ENCODE measurements at places on chromosomes 6 and 20. TPM values are rescaled to one million over a fixed set of nuclear protein-coding genes. Genes with fewer than 3 reads are reported as not detected.

MAP7 gene
- 2.3 TPM for total RNA-seq

HLA-G gene
- total RNA-seq: 1.3 TPM

LPA gene
- total RNA-seq: not detected

RBM24 gene
- total RNA-seq: not detected

SYCP2L gene
- total RNA-seq: 0.25 TPM

CGA gene
- not detected for total RNA-seq

OGFRL1 gene
- total RNA-seq: 8.9 TPM

MROH8 gene
- total RNA-seq: 3.0 TPM

KIF25 gene
- not detected for total RNA-seq

BMP6 gene
- not detected for total RNA-seq

C20orf202 gene
- total RNA-seq: not detected

KCNK5 gene
- 4.2 TPM for total RNA-seq

GNRH2 gene
- total RNA-seq: 1.2 TPM

Measured in activated CD4-positive, alpha-beta T cell treated with anti-CD3 and anti-CD28 coated beads, Interleukin-2, amount 10 ng/mL, durations not matched to agents 7 days and 5 days (primary cell).